Muscle of leg (tissue), 16 donors: ENCODE measurements at places on chromosomes 6 and 20. TPM values are rescaled to one million over a fixed set of nuclear protein-coding genes. Genes with fewer than 3 reads are reported as not detected.

DNA sequence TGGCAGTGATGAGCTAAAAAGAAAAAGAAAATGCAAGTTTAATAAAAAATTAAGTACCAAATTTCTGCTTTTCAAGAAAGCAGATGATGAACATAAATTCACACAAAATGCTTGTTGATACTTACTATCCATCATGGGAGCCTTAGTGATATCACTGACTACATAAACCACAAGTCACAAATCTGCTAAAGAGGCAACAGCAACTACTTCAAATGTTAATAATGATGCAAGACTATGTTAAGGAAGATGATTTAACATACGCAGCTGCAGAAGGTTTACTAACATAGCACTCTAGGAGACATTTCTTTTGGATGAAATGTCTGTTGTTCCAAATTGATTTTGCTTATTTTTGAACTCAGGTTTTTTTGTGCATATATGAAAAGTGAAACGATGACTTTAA is 18.6 kb downstream of the FYN start:
- H3K4me3 ChIP-seq, result no peak overlapping the region
- peaks cover 8% of the 10 kb centered on the region for H3K36me3 ChIP-seq
- peaks cover 33% of the 10 kb centered on the region for H3K4me1 ChIP-seq
- H3K27ac ChIP-seq, result no peak overlapping the region
- no peaks in the 10 kb centered on the region for H3K27me3 ChIP-seq

MATN4 gene
- total RNA-seq, result 0.58 TPM

GRCh38 chr20:57869291-57869950 is 159.6 kb upstream of the PMEPA1 start:
- DNase-seq, result no peak
- peaks cover 6% of the 10 kb centered on the region for H3K4me1 ChIP-seq
- no peak overlapping the region for H3K4me3 ChIP-seq
- peaks cover 9% of the 10 kb centered on the region for H3K27me3 ChIP-seq
- H3K36me3 ChIP-seq, result no peaks in the 10 kb centered on the region
- no peak overlapping the region for H3K27ac ChIP-seq

BMP2 gene
- 1.9 TPM for total RNA-seq

TRAPPC3L gene
- 0.09 TPM for total RNA-seq

LY6G6F gene
- not detected for total RNA-seq

PBOV1 gene
- total RNA-seq, result not detected

HSPA12B gene
- 18.3 TPM for total RNA-seq

DNA sequence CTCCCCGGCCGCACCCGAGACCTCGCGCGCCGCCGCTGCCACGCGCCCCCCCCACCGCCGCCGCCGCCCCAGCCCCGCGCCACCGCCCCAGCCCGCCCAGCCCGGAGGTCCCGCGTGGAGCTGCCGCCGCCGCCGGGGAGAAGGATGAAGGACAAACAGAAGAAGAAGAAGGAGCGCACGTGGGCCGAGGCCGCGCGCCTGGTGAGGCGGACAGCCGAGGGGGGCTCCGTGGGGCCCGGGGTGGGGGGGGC is 426 bp downstream of the ASXL1 start:
- peaks cover 3% of the 10 kb centered on the region for H3K36me3 ChIP-seq
- peak overlapping the region; percentile 67 for H3K4me3 ChIP-seq
- no peak for DNase-seq
- H3K4me1 ChIP-seq, result peaks cover 12% of the 10 kb centered on the region
- H3K27ac ChIP-seq, result peak overlapping the region; percentile 95

DNA sequence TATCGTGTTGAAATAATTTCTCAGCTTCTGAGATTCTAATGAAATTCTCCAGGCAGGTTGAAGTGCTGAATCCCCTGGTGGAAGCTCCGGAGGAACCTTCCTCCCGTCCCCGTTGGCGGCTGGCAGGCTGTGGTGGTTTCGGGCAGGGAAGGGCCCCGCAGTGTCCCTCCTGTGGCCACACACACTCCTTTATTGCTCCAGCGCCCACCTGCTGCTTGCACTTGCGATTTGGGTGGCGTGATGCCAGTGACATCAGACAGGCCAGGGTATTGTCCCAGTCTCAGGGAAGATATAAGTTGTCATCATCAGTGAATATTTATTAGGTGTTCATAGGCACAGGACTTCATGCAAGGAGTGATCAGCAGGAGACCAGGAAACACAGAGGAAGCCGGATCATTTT is 530.4 kb downstream of the QKI start:
- H3K4me1 ChIP-seq, result peaks cover 39% of the 10 kb centered on the region
- H3K27me3 ChIP-seq, result no peaks in the 10 kb centered on the region
- DNase-seq, result peak; percentile 65

DNA sequence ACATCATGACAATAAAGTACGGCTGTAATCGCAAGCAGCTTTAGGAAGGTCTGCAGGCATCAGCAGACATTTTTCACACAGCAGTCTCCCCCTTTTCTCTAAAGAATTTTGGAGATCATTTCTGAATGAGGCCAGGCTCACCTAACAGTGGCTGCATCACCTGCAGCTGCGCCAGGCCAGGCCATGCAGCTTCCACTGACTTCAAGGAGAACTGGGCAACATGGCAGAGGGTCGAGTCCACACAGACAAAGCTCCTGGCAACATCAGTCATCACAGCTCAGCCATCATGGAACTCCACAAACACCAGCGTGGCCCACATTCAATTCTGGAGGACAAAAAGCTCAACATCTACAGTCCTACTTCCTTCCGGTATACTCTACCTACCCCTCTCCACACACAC is 17.8 kb upstream of the FOXC1 start:
- H3K4me1 ChIP-seq, result peaks cover 4% of the 10 kb centered on the region
- peaks cover 50% of the 10 kb centered on the region for H3K27me3 ChIP-seq
- H3K4me3 ChIP-seq, result no peak overlapping the region
- H3K36me3 ChIP-seq, result no peaks in the 10 kb centered on the region
- DNase-seq, result no peak

SRC gene
- 8.6 TPM for total RNA-seq

- no peak for DNase-seq
- H3K27ac ChIP-seq, result no peak overlapping the region
- no peaks in the 10 kb centered on the region for H3K36me3 ChIP-seq
- no peak overlapping the region for H3K4me3 ChIP-seq
- H3K27me3 ChIP-seq, result peaks cover 6% of the 10 kb centered on the region
Observed at GRCh38 chr20:64146301-64146935, 17.8 kb upstream of the MYT1 start.

DNA sequence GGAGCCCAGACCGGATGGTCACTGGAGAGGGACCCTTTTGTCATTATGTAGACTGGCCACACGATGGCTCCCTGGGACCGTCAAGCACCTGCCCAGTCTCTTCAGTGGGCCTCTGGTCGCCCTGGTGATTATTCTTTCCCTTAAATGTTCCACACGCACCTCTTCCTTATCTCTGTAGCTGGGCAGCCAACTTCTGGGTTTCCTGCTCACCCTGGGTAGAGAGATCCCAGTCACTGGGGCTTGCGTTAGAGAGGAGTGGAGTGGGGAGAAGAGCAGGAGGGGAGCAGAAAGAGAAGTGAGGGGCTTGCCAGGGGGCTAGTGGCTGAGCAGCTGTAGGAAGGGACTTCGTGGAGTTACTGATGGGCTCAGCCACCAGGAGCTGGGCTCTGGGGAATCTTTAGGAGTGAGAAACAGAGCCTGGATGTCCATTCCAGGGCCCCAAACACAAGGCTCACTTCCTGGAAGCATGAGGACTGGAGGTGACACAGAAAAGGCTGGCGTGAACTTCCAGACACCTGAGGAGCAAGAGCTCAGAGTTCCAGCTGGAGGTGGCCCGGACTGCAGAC is 150.1 kb downstream of the DHX35 start:
- H3K36me3 ChIP-seq, result no peaks in the 10 kb centered on the region
- peaks cover 32% of the 10 kb centered on the region for H3K27me3 ChIP-seq
- H3K27ac ChIP-seq, result no peak overlapping the region

HTR1B gene
- 0.04 TPM for total RNA-seq

- no peak for DNase-seq
- no peak overlapping the region for H3K4me3 ChIP-seq
- H3K4me1 ChIP-seq, result peaks cover 11% of the 10 kb centered on the region
- H3K27ac ChIP-seq, result no peak overlapping the region
- no peaks in the 10 kb centered on the region for H3K36me3 ChIP-seq
- no peaks in the 10 kb centered on the region for H3K27me3 ChIP-seq
Observed at GRCh38 chr6:108846628-108847027, 1.6 kb upstream of the ARMC2 start.

GMPR gene
- 27.0 TPM for total RNA-seq

DNA sequence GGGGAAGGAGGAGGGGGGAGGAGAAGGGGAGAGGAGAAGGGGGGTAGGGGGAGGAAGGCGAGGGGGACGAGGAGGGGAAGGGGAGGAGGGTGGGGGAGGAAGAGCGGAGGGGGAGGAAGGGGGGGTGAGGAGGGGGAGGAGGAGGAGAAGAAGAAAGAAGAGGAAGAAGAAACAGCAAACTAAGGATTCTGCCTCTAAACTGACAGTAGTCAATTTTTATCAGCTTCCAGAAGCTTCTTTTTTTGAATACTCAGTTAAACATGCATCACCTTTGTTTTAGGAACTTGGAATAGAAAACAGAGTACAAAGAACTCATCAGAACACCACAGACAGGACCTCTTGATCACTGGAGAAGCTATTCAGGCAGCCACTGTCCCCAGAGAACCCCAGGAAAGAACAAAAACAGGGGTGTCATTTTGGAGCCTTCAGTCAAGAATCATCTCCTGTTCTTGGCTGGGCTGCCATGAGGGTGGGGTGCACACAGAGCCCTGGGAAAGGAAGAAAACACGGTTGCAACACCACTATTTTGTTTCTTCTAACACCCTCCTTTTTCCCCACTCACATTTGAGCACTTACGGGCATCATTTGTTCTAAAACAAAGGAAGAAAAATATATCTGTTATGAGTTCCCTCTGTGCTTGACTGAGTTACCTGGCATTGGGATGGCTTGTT is 67.4 kb downstream of the TMEM170B start:
- H3K4me3 ChIP-seq, result no peak overlapping the region
- no peak overlapping the region for H3K27ac ChIP-seq
- no peak for DNase-seq
- H3K27me3 ChIP-seq, result no peaks in the 10 kb centered on the region
- H3K4me1 ChIP-seq, result peaks cover 35% of the 10 kb centered on the region

- no peak overlapping the region for H3K27ac ChIP-seq
- no peak overlapping the region for H3K4me3 ChIP-seq
- no peaks in the 10 kb centered on the region for H3K4me1 ChIP-seq
- peaks cover 11% of the 10 kb centered on the region for H3K36me3 ChIP-seq
- no peaks in the 10 kb centered on the region for H3K27me3 ChIP-seq
Observed at GRCh38 chr6:100768816-100769351, 112.2 kb downstream of the ASCC3 start.

NDUFAF5 gene
- 26.0 TPM for total RNA-seq

DNA sequence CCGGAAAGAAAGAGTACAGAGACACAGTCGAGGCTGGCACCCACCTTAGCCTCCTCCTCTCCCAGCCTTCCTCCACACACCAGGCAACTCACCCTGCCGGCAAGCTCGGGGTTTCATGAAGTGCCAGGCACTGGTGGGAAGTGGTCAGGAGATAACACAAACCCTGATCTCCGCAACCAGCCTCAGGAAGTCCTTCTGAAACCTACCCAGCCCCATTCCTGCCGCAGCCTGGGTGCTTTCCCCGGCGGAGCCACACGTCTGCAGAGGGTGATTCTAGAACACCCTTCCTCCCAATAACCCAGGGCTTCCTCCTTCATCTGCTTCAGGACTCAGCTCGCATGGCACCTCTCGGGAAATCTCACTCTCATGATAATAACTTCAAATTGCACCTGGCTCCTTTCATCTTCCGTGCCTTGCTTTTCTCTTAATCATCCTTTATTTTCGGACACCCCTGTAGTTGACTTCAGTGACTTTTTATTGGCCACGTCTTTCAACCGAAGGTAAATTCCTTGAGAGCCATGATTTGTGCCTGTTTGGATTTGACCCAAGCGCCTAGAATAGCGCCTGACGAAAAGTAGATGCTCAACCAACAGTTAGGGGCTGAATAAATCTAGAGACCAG is 8.7 kb upstream of the HLA-E start:
- no peak overlapping the region for H3K4me3 ChIP-seq
- no peaks in the 10 kb centered on the region for H3K36me3 ChIP-seq

SCRT2 gene
- total RNA-seq, result not detected

DNA sequence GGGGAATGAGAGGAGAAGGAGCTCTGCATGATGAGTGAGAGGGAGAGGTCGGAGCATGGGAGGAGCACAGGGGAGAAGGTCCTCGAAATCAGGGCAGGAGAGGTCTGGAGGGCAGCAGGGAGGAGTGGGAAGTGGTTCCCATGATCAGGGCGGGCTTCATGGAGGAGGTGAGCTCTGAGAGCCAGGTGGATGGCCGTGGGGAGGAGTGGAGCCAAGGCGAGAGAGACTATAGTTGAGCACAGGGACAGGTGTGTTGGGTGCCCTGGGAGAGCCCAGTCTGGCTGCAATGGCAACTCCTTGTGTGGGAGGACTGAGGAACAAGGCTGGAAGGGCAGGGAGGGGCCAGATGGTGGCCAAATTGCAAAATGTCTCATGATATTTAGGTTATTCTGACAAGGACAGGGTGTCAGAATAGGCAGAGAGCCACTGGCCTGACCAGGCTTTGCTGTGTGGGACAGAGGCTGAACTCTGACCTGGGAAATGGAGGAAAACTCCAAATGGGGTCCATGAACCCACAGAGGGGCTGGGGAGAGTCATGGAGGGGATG is 21.4 kb downstream of the TTBK1 start:
- H3K4me1 ChIP-seq, result peaks cover 17% of the 10 kb centered on the region
- no peaks in the 10 kb centered on the region for H3K36me3 ChIP-seq
- DNase-seq, result no peak
- H3K27me3 ChIP-seq, result peaks cover 7% of the 10 kb centered on the region
- H3K4me3 ChIP-seq, result no peak overlapping the region

SYNCRIP gene
- 56.3 TPM for total RNA-seq

GRCh38 chr20:56630086-56630493 is 984 bp downstream of the TFAP2C start:
- peaks cover 37% of the 10 kb centered on the region for H3K4me1 ChIP-seq
- no peak overlapping the region for H3K4me3 ChIP-seq
- H3K27ac ChIP-seq, result no peak overlapping the region
- DNase-seq, result peak; percentile 32
- H3K36me3 ChIP-seq, result no peaks in the 10 kb centered on the region
- H3K27me3 ChIP-seq, result peaks cover 88% of the 10 kb centered on the region

DNA sequence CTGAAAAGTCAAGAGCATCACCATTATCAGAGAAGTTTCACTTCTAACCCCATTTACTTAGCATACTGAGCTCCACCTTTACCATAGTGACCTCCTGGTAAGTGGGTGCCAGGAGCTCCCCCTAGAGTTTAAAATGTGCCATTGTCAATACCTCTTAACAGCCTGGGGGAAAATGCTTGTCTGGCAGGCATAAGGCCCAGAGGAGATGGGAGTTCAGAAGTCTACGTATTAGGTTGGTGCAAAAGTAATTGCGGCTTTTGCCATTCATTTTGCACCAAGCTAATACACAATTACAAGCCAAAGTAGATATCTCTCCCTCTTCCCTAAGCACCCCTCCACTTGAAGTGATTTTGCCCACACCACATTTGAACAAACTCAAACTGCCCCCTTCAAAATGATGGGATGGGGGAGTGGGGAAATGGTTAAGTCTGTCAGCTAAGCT is 919.0 kb downstream of the KIF16B start:
- peaks cover 5% of the 10 kb centered on the region for H3K4me1 ChIP-seq
- DNase-seq, result peak; percentile 23
- no peak overlapping the region for H3K4me3 ChIP-seq
- H3K27me3 ChIP-seq, result no peaks in the 10 kb centered on the region

- peaks cover 73% of the 10 kb centered on the region for H3K4me1 ChIP-seq
- no peak for DNase-seq
- H3K27me3 ChIP-seq, result no peaks in the 10 kb centered on the region
Observed at GRCh38 chr6:33429750-33430052, 9.8 kb downstream of the SYNGAP1 start.

SUMO4 gene
- total RNA-seq, result 2.2 TPM

PSMB1 gene
- 180 TPM for total RNA-seq

- no peaks in the 10 kb centered on the region for H3K4me1 ChIP-seq
- peaks cover 36% of the 10 kb centered on the region for H3K27me3 ChIP-seq
- DNase-seq, result no peak
- no peak overlapping the region for H3K27ac ChIP-seq
Observed at GRCh38 chr20:63070771-63071540, 64.2 kb upstream of the BHLHE23 start.
